ENCODE measurements at places on chromosomes 1 and 21.

- no peak for DNase-seq
Observed at GRCh38 chr1:47793563-47793962, 203.6 kb downstream of the TRABD2B start.

DNA sequence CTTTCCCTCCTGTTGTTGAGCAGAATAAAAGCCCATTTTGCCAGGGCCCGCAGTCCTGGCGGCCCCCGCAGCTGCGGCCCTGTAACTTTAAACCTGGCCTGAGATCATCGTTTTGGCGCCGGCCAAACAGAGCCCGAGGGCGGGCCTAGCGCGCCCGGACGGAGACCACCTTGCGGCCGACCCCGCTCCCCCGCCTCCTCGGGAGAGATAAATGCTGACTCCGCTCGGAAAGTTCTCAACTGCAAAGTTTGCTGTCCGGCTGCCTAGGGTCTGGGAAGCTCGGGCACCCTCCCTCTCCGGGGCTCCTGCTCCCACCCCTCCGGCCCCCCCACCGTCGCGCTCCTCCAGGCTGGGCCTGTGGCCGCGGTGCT is at the start of gene PDPN:
Gene PDPN, plus strand, starts transcription at position 238 of the 371 bp plus-strand sequence. CDS start 202 bp downstream, outside the sequence.
- no peak for DNase-seq

DNA sequence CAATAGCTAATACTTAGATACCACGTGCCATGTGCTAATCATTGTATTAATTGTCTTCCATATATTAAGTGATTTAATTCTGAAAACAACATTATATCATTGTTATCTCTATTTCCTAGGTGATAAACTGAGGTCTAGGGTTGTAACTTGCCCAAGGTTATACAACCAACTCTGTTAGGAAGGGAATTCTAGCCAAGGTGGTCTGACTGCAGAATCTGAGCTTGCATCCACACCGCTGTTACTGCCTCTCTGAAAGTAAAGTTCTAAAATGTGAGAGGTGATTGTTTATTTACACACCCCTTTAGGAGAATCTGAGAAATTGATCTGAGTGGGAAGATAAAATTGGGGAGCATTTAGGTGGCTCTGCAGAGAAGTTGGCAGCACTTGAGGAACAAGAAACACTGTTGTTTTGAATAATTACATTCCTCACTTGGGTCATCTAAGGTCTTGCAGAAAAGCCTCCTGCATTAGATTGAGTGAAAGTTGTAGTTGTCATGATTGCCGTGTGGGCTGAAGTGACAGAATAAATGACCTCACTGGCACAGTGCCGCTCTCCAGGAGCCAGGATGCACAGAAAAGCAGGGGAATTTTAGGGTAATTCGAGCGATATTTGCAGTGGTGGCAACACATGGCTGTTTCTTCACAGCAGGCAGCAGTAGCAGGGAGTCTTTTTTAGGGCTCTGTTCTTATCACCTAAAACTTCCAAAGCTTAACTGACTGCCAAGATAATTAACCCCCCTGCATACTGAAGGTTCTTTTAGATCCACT is 121.7 kb downstream of the ADGRL4 start:
- no peak for DNase-seq

- DNase-seq = no peak
Observed at GRCh38 chr1:229268505-229268904, 2.4 kb upstream of the RAB4A start.

- no peak for DNase-seq
Observed at GRCh38 chr1:51044199-51044598, 57.8 kb upstream of the C1orf185 start.

- DNase-seq = no peak
Observed at GRCh38 chr1:10714337-10715114, 81.9 kb downstream of the CASZ1 start.

GRCh38 chr1:211420845-211421454 is 71.0 kb downstream of the RD3 start:
- no peak for DNase-seq

GRCh38 chr1:97334454-97334853 is 586.4 kb downstream of the DPYD start:
- no peak for DNase-seq

- DNase-seq = no peak
Observed at GRCh38 chr1:98164509-98164908, 243.7 kb upstream of the DPYD start.

DNA sequence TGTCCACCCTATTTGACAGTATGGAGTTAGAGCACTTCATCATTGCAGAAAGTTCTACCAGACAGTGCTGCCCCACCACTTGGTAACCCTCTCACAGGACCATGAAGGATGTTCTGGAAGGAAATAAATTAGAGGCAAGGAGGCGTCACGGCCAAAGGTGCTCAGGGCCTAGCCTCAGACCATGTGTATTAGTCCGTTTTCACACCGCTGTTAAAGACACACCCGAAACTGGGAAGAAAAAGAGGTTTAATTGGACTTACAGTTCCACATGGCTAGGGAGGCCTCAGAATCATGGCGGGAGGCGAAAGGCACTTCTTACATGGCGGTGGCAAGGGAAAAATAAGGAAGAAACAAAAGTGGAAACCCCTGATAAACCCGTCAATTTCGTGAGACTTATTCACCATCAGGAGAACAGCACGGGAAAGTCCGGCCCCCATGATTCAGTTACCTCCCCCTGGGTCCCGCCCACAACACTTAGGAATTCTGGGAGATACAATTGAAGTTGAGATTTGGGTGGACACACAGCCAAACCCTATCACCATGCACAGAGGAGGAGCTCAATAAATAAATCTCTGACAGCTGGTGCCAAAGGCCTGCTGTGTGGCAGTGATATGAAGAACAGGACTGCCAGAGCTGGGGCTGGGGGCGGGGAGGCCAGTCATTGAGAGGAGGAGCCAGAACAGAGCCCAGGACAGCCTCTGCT is 75.8 kb downstream of the FHAD1 start:
- no peak for DNase-seq

- no peak for DNase-seq
Observed at GRCh38 chr1:9761855-9762254, 61.9 kb downstream of the CLSTN1 start.

- DNase-seq = no peak
Observed at GRCh38 chr1:42531043-42531442, 68.0 kb downstream of the CCDC30 start.

DNA sequence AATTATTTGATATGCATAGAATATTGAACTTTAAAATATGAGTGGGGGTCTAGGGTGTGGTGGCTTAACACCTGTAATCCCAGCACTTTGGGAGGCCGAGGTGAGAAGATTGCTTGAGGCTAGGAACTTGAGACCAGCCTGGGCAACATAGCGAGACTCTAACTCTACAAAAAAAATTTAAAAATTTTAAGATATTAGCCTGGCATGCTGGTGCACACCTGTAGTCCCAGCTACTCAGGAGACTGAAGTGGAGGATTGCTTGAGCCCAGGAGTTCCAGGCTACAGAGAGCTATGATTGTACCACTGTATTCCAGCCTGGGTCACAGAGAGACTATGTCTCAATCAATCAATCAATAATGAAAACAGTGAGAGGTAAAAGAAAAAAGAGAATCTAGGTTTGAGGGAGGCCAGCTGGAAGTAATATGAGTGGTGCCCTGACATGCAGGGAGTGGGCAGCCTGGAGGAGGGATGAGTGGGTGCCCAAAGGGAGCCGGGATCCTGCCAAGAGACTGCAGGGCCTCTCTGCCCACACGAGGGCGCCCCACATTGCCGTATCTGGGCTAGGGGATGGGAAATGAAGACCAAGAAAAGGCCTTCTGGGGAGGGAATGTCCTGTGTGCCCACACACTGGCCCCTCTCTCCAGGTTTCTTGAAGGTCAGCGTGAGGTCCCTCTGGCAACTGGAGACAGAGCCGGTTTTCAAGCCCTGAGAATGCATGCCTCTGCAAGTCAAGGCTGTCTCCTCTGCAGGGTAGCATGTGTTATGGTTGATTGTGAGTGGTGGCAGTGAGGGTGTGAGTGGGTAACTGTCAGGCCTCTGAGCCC is 93.9 kb upstream of the PPM1J start:
- peak; percentile 42 for DNase-seq

GRCh38 chr1:247409869-247410544 is 6.0 kb upstream of the NLRP3 start:
- DNase-seq = no peak

GRCh38 chr1:239563681-239564080 is 177.3 kb downstream of the CHRM3 start:
- no peak for DNase-seq

- DNase-seq = no peak
Observed at GRCh38 chr1:5781079-5781478, 211.1 kb downstream of the NPHP4 start.

GRCh38 chr1:89391686-89392085 is 27.8 kb downstream of the GBP6 start:
- no peak for DNase-seq
